ENCODE measurements at places on chromosomes 12 and 14.

GRCh38 chr12:31504625-31505222, 86.2 kb downstream of the DENND5B start:
- DNase-seq, result no peak

GRCh38 chr12:127742231-127742630, 524.7 kb upstream of the TMEM132C start:
- DNase-seq, result no peak

GRCh38 chr14:100652744-100653143, 65.5 kb upstream of the BEGAIN start:
- DNase-seq, result no peak

GRCh38 chr12:4572680-4573079, 10.7 kb downstream of the DYRK4 start:
- DNase-seq, result no peak

GRCh38 chr12:21453312-21453852, 15.9 kb downstream of the PYROXD1 start:
- DNase-seq, result no peak
